Right cardiac atrium (tissue), 5 donors: ENCODE measurements at places on chromosomes 13 and 19. TPM values are rescaled to one million over a fixed set of nuclear protein-coding genes. Genes with fewer than 3 reads are reported as not detected.

SPC24 gene
- 1.6 TPM for polyA plus RNA-seq

DNA sequence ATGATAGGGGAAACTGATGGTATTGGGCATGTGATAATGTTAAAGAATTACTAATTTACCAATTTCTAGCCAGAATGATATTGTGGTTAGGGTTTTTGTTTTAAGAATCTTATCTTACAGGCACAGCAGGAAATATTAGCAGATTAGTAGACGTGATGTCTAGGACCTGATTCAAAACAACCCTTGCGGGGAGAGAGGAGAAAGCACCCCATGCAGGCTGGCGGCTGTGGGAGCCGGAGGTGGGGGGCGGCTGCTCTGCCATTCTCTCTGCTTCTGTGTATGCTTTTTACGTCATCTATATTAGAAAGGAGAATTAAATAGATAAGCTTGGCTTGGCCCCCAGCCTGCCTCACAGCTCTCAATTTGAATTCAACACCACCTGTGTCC lies 41.5 kb downstream of the MLLT1 start:
- DNase-seq: no peak

KIR3DL1 gene
- polyA plus RNA-seq: 0.05 TPM

PINLYP gene
- polyA plus RNA-seq: 9.8 TPM

DNA sequence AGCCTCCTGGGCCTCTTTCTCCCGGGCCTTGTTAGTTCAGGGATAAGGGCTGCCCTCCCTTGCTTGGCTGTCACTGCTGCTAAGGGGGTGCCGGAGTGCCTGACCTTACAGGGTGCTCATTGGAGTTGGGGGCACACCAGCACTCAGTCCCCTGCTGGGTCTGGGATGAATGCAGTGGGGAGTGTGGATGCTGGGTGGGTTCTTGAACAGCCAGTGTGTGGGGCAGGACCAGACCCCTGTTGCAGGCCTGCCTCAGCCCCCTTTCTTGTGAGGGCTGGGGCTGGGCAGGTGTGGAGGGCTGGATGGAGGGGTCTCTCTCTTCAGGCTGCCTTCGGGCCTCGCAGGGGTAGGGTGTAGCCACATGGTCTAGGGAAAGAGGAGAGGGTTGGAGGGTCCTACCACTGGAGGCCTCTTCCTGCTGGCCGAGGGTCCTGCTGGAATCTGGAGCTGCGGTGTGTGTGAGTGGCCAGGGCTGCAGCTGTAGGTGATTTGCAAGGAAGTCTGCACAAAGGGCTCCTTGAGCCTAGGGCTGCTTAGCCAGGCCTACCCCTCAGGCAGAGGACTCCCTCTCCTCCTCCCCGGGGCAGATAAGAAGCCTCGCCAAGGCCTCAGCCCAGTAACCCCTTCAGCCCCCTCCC lies 3.2 kb downstream of the CEBPA start:
- peak; percentile 34 for DNase-seq

DNA sequence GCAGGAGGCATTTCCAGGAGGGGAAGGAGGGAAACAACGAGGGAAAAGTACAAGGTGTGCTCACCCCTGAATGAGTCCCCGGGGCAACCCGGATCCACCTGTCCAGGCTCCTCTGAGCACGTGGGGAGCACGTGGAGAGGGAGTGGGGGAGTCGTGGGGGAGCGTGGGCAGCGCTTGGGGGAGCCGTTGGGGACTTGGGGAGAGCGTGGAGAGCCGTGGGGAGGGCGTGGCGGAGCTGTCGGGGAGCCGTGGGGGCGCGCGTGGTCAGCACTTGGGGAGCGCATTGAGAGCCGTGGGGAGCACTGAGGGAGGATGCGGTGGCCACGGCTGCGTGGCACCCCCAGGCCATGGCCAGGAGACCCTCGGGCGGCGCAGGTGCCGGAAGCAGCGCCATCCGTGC lies 52.8 kb downstream of the IRS2 start:
- no peak for DNase-seq

- DNase-seq: peak; percentile 59
Measured at GRCh38 chr13:40192452-40192851, 474.0 kb downstream of the FOXO1 start.

DNA sequence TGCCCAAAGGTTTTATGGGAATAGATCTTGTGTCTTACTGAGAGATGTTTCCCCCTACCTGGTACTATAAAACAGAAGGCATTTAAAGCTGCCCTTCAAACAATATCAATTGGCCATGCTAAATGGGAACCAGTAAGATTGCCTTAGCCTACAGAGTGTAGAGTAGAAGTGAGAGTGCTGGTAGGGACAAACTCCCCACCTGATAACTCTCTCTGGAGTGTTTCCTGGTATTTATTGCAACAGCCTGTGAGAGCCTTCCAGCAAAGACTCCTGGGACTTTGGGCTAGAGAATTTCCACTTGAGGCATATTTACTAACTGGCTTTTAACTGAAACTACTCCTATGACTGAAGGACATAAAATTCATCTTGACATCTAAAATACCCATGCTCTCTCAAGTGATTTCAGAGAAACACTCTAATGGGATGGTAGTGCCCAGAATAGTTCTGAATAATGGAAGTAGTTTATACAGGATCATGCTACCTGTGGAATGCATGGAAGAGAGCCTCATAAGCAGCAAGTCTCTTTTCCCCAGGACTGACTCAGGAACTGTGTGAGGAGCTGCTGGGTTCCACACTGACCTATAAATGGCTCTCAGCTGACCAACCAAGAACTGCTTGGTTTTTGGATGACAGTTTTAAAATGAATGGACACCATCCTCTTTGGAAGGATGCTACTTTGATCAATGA lies 132.7 kb upstream of the SLITRK5 start:
- no peak for DNase-seq

- no peak for DNase-seq
Measured at GRCh38 chr13:37747071-37747612, 122.4 kb downstream of the TRPC4 start.

CBARP gene
- polyA plus RNA-seq: 0.97 TPM

C19orf33 gene
- polyA plus RNA-seq: 4.3 TPM

DNA sequence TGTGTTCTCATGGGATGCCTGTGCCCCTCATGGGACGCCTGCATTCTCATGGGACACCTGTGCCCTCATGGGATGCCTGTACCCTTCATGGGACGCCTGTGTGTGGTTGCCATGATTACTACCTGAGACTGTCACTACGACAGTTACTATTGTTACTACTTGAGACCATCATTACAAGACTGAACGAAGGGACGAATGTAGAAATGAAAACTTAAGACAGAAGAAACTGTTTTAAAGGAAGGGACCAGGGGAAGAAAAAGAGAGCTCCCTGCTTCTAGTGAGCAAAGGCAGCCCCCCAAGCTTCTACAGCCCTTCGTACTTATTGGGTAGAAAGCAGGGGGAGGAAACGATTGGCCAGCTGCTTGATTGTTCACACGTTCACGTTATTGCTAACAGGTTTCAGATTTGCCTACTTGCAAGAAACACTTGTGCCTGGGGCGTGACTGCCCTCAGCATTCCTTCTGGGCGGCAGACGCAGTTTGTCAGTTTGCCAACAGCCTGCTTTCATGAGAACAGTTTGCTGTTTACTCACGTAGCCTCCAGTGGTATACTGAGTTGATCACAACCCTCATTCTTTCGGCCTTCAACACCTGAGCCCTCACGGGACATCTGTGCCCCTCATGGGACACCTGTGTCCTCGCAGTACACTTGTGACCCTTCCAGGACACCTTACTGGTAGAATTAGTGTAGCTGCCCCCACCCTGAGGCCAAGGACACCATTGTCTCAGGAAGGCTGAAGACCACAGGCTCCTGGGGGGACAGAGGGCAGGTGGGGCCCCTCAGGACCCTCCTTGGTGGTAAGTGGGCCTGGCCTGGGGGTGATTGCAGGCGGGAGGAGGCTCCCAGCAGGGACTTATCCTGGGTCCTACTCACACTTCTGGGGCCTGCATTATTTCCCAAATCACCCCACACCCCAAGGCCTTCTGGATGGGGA lies 2.5 kb upstream of the S1PR4 start:
- no peak for DNase-seq

- DNase-seq: no peak
Measured at GRCh38 chr13:59230484-59231264, 933.1 kb downstream of the DIAPH3 start.
